Fibroblast of the aortic adventitia (primary cell): ENCODE measurements at places on chromosomes 7 and 10. TPM values are rescaled to one million over a fixed set of nuclear protein-coding genes. Genes with fewer than 3 reads are reported as not detected.

- DNase-seq: no peak
Observed at GRCh38 chr10:22314852-22315251, 1.3 kb upstream of the COMMD3 start.

GRCh38 chr10:52318822-52319464, 4.9 kb downstream of the DKK1 start:
- peak; percentile 97 for DNase-seq

- DNase-seq: peak; percentile 66
Observed at GRCh38 chr7:138848056-138848980, 50.3 kb upstream of the ATP6V0A4 start.

DNA sequence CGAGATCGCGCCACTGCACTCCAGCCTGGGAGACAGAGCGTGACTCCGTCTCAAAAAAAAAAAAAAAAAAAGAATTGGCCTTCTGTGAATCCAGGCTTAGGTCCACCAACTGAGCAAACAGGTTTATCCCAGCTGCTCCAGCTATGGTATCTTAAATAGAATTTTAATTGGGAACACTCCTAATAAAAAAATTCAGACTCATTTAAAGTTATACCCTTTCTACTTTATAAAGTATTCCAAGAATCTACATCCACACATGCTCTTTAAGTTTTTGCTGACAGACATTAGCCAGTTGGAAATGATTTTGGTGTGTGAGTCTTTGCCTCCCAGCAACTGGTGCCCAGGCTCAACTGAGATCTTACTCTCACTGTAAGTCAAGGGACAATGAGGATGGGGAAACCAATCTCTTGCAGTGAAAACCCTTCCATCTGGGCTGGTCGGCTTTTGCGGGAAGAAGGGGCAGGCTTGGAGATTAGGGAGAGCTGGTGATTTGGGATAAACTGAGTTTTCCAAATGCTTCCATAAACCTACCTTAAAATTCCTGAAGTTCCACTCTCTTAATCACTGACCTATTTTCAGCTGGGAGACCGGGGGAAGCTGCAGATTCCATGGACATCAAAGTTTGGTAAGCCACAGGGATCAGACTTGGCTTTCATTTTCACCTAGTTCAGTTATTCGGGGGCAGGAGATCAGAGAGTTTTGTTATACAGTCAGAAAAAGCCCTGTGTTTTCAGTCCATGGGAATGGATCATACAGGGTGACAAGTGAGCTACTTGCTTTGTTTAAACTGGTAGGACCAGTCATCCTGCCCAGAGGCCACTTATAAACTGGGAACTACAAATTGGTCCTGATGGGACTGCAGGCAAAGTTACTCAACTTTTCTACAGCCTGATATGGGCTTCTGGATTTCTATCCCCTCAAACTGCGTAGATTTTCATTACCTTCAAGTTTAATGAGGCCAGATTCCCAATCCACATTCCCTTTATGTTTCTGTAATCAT, 89.3 kb upstream of the ZNF746 start:
- no peak for DNase-seq

GRCh38 chr7:22702516-22702915, 24.5 kb upstream of the IL6 start:
- peak; percentile 31 for DNase-seq

- DNase-seq: peak; percentile 78
Observed at GRCh38 chr10:77643795-77644468, 6.3 kb upstream of the KCNMA1 start.

DNA sequence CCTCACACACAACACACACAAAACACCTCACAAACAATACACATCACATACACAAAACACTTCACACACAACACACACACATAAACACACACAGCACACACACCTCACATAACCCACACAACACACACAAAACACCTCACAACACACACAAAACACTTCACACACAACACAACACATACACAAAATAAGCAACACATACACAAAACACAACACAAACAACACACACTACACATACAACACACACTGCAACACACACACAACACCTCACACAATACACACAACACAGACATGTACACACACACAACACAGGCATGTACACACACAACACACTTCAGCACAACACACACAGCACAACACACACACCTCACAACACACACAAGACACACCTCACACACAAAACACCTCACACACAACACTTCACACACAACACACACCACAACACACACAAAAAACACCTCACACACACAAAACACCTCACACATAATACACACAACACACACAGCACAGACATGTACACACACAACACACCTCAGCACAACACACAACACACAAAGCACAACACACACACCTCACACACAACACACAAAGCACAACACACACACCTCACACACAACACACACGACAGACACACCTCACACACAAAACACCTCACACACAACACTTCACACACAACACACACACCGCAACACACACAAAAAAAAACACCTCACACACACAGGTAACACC, 107.5 kb downstream of the TNS3 start:
- DNase-seq: no peak

DNA sequence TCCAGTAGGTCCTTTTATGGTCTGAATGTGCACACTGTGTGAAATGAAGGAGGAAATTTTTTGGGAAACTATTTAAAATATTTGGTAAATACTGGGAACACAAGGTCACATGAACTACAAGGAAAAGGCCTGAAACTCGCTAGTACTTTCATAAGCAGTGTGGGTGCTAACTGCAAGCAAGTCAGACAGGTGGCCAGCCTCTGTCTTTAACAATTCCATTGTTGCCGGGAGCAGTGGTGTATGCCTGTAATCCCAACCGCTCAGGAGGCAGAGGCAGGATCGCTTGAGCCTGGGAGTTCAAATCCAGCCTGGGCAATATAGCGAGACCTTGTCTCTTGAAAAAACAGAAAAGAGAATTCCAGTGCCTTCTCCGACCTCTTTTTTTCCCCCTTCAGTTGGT, 37.5 kb downstream of the SMURF1 start:
- DNase-seq: no peak

- DNase-seq: no peak
Observed at GRCh38 chr10:92413011-92413410, 122.0 kb downstream of the MARCHF5 start.

GRCh38 chr10:21526860-21527597, 1.5 kb upstream of the SKIDA1 start:
- peak; percentile 68 for DNase-seq

DNA sequence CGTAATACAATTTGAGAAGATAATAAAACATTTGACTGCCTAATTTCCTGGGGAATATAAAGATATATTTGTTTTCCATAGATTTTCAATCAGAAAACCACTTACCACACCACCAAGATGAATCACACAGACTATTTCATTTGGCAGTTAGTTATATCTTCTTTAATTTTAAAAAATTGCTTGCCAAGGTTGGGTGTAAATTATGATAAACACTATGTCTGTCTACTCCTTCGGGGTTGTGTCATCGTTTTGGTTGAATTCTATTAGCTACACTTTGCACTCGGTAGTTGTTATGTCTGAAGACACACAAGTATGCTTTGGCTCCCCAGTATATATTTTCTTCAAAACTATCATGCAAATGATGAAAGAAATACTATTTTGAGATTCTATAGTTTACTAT, 594.8 kb upstream of the SEMA3D start:
- DNase-seq: peak; percentile 9

IDI2 gene
- total RNA-seq: not detected in 2 replicates

TMEM26 gene
- 5.7 and 20.5 TPM in 2 replicates for total RNA-seq

DNA sequence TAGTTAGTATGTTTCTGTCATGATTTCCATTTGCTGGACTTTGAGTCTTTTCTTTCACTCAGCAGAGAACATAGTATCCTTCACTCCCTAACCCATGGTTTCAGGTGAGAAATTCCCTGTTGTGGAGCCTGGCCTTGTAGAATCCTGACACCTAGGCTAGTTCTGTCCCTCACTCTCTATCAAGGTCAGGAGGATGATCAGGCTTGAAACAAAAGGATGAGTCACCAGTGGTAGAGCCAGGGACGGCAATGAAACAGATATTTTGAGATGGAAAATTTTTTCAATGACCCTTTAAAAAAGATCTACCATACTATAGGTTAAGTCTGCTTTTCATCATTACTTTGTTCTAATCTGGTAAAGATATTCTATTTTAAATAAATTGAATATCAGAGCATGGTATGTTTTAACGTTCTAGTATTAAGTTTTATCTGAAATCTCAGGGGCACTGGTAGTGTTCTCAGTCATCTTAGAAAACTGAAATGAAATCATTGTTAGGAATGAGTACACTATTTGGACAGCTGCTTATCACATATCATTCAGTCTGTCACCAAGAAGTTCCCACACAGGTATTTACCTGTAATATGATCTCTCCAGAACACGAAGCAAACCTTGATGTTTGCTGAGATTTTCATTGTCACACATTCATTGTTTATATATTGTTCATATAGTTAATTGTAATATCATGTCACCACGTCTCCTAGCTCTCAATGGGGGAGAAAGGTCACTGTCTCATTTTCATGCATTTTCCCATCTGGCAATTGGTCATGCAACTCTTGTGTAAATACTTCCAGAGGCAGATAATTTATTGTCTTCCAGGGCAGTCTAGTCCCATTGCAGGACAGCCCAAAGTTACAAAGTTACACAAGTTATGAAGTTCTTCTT, 299.9 kb upstream of the LRRTM3 start:
- DNase-seq: no peak

DNA sequence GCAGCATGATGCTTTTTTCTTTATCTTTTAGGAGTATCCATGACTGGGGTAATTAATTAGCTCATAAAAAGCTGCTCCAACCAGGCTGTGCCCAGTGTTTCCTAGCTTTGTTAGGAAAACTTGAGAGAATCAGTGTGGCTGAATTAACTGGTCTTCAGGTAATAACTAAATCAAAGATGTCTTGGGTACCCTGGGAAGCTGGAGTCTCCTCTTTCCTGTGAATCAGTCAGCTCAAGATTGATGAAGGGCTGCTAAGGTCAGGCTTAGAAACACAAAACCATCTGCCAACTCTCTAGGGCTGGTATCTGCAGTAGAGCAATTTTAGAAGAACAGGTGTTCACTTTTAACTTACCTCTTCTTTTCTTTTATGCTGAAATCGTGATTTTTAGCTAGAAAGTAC, 21.4 kb upstream of the ATOH7 start:
- no peak for DNase-seq

GRCh38 chr7:101673951-101674350, 44.9 kb upstream of the MYL10 start:
- no peak for DNase-seq

DNA sequence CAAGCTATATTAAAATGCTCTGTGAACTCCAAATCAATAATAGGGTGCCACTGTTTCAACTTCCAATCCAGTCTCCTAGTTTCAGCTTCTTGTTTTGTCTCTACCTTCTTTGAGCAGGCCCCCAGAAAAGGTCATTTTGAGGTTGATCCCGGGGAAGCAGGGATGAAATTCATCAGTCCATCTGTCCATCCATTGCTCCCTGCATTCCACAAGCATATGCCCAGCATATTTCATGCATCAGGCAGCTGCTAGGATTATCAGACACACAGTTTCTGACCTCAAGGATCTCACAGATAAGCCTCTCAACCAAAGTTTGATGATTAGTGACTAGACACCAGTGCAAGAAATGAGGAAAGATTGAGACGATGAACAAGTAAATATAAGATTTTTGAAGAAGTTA, 186.6 kb upstream of the PDE1C start:
- no peak for DNase-seq

DNA sequence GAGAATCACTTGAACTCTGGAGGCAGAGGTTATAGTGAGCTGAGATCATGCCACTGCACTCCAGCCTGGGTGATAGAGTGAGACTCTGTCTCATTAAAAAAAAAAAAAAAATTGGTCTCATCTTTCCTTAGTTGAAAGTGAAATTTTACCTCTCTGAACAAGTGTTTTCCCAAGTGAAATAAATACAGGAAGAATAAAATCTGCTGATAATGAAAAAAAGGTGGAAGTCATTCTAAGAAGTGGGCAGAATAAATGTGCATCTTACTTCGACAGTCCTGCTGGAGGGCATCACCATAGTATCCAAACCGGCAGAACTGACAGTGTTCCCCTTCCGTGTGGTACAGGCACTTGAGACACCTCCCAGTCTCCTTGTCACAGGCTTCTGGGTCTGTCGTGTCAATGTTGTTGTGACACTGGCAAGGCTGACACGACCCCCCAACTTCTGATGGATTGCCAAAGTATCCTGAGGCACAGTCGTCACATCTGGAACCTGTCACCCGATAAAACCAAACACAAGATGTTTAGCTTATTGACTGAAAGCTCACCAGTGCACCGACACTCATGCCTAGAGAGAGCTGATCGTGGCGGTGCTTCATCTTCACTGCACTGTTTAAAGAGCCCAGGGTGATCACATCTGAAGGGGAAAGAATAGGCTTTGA, 49.6 kb downstream of the LAMB1 start:
- no peak for DNase-seq

DNA sequence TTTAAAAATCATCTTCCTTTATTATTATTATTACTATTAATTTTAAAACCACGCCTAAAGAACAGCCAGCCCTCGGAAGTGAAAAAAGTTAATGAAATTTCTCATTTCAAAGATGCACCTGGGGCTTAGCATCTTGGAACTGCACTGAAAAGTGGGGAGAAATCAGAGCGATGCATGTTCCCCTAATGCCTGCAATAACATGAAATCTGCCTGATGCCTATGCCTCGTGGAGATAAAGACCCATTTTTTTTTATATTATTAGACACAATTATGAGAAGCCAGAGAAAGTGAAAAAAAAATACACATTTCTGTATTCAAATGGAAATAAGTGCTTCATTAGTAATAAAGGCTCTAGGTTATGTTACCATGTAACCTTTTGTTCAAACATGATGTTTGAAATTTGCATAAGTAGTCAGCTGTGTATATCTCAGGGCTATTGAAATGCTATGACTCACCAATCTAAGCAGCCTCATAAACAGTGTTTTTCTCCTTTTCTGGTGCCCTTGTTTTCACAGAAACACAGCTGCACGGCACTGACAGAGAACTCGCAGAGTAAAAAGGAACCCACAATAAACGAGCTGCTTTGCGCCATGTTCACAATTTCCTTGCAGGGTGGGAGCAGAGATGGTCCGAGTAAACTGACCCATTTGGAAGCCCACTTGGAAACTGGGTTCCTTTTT, 175.8 kb upstream of the PRKCQ start:
- DNase-seq: no peak

- no peak for DNase-seq
Observed at GRCh38 chr10:119640384-119640783, 10.8 kb upstream of the BAG3 start.

AKR1C4 gene
- not detected in 2 replicates for total RNA-seq

- DNase-seq: no peak
Observed at GRCh38 chr7:155543011-155543876, 3.1 kb downstream of the CNPY1 start.

DNA sequence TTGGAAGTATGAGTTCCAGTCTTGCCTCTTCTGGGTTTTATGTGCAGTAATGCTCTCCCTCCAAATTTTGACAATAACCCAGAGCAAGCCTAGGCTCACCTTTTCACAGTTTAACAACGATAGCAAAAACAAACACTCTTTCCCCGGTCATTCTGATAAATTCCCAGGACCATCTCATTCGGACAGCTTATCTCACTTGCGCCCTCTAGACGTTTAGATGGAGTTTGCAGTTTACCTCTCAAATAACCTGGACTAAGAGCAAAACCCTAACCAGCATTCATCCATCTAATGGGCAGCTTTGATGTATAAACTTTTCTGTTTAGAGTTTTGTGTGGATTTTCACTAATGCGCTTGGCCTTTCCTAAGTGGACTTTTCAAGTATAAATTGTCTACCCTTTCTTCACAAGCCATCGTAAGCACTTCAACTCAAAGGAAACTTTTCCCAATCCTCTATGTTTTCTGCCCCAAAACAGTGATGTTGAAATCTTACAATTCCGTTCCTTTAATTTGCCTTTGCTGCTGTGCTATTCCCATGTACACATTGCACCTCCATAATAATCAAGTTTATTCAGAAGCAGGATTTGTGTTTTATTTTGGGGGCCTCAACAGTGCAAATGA, 114.9 kb downstream of the HDAC9 start:
- DNase-seq: peak; percentile 31

WEE2 gene
- under 0.01 TPM in 1 of 2 replicates, not detected in the other for total RNA-seq

GRM3 gene
- not detected in 2 replicates for total RNA-seq
